ENCODE measurements at places on chromosomes 5 and 9.

DNA sequence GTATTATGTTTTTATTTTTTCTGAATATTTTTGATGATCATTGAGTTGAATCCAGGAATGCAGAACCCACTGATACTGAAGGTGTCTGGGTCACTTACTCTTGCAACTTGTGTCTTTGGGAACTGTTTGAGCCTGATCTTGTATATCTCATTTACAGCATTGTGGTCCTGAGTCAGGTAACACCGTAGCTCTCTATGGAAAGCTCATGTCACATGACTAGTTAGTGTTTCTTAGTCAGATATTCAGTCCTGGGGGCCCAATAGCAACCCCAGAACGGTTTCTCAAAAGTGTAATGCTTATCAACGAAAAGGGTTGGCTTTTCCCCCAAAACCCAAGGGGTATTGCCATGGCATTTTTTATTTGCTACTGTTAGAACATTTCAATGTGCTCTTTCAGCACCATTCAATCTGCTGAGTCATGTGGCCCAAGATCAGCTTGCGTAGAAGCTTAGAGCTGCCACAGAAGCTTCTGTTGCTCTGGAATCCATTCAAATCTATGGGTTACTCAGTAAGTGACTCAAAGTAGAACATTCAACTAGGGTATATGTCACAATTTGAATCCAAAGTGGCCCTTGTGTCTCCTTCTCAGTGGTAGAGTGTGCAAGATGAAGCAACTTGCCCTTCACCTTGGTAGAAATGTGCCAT lies 12.1 kb upstream of the PTAR1 start:
- no peak for DNase-seq

GRCh38 chr9:15755660-15756059 lies 202.8 kb downstream of the CCDC171 start:
- DNase-seq = no peak

GRCh38 chr9:84000186-84000585 lies 19.6 kb downstream of the RMI1 start:
- DNase-seq = no peak

DNA sequence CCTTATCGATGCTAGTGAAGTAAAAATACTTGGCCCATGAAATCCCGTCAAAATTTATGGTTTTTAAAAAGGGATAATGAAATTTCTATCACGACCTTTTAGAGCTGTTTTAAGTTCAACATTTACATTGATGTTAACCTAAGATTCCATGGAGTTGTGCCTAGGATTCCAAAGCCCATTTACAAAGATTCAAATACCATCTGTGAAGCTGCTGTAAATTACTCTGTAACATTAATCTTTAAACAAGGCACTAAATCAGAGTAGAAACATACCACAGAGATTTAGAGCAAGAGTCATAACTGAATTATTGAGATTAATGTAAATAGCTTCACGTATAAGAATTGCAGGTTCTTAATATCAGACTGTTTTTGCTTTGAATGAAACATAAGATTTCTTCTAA lies 17.7 kb downstream of the POU5F2 start:
- DNase-seq = no peak

- DNase-seq = no peak
Measured at GRCh38 chr5:28296254-28297013, 1258.0 kb upstream of the CDH9 start.

GRCh38 chr5:19918780-19919179 lies 69.2 kb downstream of the CDH18 start:
- DNase-seq = no peak

- DNase-seq = peak; percentile 51
Measured at GRCh38 chr5:151924564-151925301, at the start of gene GLRA1. Gene GLRA1 (minus strand): TSS chr5:151924851. CDS start chr5:151924549, 302 bp downstream.

DNA sequence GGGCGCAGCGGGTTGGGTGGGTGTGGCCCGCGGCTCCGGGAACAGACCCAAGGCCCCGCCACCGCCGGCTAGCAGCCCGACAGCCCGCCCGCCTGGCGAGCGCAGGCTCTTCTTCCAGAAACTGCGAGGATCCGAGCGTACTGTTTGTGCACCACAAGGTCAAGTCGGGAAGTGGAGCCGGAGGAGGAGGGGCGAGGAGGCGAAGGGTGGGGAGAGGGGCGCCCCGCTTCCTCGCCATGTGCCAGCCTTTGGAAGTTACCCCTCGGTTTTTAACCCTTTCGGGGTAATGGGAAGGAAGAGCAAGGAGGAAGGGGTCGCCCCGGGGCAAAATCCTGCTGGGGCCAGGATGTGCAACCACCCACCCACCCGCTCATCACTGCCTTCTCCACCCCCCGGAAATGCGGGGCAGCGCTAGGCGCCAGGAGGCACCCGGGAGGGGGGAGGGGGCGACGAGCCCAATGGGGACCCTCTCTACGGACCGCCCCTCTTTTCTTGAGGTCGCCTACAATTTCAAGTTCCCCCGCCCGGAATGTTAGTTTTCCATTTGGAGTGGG lies 1.1 kb upstream of the JADE2 start:
- DNase-seq = peak; percentile 53

DNA sequence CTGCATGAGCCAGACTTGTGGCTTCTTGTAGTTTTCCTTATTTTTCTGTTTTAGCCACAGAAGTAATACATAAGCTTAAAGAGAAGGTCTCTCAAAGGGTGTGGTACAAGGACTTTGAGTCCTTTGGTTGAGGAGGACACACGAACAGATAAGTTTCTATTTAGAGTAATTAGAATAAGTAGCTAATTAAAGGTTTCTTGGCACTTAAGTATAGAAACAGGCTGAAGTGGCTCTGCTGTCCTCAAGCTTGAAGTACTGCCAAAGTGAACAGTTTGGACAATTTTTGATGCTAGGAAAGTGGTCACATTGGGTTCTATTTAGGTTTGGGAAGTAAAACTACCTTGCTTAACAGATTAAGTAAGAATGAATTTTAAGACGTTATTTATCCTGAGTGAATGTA lies 278.3 kb upstream of the MPDZ start:
- no peak for DNase-seq

GRCh38 chr9:4740638-4741364 lies at the start of gene AK3:
Gene AK3 (minus strand): TSS chr9:4741202. CDS start chr9:4741087, 115 bp downstream.
- peak; percentile 76 for DNase-seq

DNA sequence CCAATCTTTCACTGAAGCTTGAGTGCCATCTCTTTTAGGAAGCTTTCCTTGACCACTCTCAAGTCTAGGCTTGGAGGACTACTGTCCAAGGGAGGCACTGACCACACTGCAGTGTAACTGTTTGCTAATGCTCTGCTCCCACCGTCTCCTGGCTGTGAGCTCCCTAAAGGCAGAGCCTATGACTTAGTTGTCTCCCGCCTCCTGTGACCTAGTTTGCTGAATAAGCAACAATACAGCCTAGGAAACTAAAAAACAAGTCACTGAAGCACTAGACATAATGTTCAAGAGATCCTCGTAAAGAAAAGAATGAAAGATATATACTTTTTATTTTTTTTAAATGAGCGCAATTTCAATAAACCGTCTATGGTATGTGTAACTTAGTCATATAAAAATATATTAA lies 31.4 kb downstream of the LIX1 start:
- no peak for DNase-seq

DNA sequence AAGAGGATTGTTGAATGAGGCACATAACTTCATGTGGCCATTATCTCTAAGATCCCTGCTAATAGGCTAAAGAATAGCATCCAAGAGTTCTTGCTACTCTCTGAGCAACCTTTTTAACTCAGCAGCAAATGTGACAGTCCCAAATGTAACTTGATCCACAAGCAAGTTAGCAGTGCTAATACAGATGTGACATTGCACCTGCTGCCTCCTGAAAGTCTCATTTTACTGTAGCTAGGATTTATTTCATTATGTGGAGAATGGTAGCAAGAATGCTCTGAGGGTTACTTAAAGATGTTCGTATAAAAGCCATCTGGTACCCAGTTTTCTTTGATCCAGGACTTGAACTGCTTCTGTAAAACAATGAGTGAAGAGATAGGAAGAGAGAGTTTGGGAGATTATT lies 45.8 kb downstream of the CDH10 start:
- DNase-seq = no peak

GRCh38 chr5:37355161-37355560 lies 15.7 kb downstream of the NUP155 start:
- no peak for DNase-seq

DNA sequence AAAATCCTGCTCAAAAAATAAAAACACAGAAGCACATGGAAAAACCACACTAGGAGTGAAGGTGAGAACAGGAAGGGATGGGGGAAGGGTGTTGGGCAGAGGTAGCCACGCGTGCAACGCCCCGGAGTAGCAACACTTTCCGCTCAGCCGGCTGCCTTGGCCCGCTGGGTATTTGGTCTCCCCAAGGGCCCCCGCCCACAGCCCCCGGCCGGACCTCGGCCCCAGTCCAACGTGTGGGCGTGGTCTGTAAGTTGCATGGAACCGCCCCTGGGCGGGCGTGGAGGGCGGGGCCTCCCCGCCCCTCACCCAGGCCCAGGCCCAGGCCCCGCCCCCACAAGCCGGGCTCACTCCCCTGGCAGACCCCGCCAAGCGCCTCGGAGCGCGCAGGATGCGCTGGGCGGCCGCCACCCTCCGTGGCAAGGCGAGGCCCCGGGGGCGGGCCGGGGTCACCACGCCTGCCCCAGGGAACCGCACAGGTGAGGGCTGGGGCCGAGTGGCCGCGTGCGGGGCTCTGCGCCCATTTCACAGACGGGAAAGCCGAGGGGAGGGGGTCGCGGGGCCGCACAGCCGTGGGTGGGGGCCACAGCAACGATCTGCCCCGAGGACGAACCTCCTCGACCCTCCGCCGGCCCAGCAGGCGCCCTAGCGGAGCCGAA lies at the start of gene SUSD3:
TSS of gene SUSD3 (plus strand) at position 347 of the 656 bp plus-strand sequence. CDS start at position 389, 42 bp downstream.
- peak; percentile 61 for DNase-seq

DNA sequence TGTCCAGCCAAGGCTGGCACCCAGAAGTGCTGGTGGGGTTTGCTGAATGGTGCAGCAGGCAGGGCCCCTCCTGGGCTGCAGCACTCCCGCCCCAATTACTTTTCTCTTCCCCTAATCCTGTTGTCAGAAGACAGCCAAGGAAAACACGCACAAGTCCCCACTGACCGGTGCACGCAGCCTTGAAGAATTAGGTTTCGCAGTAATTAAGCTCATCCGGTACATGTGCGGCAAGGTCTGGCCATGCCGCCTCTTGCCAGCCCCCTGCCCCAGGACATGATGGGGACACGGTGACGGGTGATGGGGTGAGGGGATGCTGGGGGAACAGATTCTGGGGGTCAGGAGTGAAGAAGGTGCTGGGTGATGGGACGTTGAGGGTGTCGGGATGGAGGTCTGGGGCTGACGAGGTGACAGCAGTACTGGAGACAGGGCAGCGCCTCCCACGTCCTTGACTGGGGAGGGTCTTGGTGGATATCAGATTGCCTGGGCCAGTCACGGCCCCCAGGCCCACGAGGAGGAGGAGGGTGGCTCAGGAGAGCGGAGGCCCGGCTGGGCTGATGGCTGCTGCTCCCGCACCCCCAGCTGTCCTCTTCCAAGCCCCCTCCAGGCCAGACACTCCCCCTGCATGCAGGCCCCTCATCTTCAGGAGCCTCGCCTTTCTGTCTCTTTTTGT lies 34.9 kb downstream of the BARX1 start:
- no peak for DNase-seq

DNA sequence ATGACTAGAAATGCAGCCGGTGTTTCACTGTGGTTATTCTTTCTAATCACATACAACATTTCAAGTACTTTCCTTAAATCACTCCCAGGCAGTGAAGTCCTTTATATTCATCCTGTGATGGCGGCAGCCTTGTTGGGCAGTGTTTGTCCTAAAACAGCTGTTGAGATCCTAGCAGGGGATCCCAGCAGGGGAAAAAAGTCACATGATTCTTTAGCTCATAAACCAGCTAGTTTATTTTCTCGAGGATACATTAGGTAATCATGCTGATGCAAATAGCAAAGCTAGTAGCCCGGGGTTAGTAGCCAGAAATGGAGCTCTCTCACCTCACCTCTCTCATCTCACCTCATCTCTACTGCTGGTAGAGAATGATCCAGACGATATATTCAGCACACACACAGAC lies 70.5 kb downstream of the FOXD1 start:
- DNase-seq = no peak

DNA sequence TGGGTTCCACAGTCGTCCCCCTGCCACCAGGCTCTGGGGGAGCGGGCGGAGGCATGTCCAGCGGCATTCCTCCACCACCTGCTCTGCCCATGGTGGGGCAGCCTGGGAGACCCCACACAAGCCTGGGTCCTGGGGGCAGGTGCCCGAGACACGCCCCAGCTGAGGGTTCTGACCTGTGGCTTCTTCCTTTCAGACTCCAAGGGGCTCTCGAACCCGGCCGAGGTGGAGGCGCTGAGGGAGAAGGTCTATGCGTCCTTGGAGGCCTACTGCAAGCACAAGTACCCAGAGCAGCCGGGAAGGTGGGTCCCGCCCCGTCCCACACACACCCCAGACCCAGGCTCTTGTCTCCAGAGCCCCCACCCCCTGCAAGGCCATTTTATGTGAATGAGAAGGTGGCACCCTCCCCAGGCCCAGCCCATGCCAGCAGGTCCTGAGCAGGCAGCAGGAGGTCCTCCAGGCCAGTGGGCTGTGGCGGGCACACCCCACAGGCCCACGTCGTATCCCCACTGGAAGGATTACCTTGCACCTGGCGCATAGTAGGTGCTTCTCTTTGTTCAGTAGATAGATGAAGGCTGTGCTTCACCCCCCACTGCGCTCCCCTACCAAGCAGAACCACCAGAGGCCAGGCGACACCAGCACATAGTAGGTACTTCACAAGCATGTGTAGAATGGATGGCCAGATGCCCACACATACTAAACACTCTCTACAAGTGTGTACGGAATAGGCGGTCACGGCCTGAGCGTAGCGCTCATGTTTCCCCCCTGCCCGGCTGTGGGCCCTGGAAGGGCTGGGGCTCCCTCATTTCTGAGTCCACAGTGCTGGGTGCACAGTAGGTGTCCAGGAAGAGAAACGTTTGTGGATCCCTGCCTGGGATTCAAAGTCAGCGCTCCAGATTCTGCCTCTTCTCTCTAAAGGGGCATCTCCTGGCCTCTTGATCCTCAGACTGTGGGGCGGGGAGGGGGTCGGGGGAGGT lies 107.9 kb downstream of the RXRA start:
- DNase-seq = no peak

- DNase-seq = no peak
Measured at GRCh38 chr9:13354733-13355132, 75.2 kb upstream of the MPDZ start.

DNA sequence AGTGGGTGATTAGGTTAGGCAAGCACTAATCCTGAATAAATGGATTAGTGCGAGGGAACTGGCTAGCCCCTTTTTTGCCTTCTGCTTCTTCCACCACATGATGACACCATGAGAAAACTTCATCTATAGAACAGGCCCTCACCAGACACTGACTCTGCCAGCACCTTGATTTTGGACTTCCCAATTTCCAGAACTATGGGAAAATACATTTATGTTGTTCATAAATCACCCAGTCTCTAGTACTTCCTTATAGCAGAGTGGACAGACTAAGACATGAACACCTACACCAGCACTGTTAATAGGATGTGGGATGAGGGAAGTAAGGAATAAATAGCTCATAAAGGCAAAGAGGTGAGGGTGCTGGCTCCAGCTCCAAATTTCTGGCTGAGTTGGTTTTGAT lies 1.4 kb downstream of the ZNF622 start:
- DNase-seq = no peak

- no peak for DNase-seq
Measured at GRCh38 chr5:9089893-9090292, 456.0 kb downstream of the SEMA5A start.

- DNase-seq = no peak
Measured at GRCh38 chr9:35338561-35339274, 151.2 kb upstream of the RUSC2 start.
